ACHN (cell line): ENCODE measurements at places on chromosomes 5 and 9.
A peak's percentile ranks its signal among the peaks of the same experiment; 100 is the strongest.

- DNase-seq, result no peak
Observed at GRCh38 chr5:147169901-147170300, 64.9 kb upstream of the STK32A start.

DNA sequence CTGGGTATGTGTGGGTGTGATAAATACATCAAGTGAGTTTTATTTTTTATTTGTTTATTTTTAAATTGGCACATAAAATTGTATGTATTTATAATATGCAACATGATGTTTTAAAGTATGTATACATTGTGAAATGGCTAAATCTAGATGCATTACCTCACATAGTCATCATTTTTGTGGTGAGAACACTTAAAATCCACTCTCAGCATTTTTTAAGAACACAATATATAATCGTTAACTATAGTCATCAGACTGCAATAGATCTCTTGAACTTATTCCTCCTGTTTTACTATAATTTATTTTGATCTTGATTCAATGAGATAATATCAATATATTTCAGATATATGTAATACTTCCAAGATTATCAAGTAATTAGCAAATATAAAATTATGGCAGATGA, 93.9 kb upstream of the ALDH1A1 start:
- DNase-seq, result no peak

DNA sequence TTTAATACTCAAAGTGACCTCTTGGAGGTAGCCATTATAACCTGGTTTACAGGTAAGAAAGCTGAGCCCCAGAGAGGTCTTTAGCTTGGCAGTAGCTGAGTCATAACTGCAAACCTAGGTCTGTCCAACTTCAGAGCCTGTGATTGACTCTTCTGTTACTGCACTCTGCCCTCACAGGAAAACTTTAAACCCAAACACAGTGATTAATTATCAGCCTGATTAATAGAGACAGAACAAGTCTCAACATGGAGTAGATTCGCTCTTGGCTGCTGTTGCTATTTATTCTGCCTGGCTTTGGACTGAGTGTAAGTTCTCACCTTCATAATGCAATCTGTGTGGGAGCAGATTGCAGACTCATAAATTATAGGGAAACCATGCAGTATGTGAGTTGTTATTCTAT, 27.4 kb upstream of the TXN start:
- no peak for DNase-seq

DNA sequence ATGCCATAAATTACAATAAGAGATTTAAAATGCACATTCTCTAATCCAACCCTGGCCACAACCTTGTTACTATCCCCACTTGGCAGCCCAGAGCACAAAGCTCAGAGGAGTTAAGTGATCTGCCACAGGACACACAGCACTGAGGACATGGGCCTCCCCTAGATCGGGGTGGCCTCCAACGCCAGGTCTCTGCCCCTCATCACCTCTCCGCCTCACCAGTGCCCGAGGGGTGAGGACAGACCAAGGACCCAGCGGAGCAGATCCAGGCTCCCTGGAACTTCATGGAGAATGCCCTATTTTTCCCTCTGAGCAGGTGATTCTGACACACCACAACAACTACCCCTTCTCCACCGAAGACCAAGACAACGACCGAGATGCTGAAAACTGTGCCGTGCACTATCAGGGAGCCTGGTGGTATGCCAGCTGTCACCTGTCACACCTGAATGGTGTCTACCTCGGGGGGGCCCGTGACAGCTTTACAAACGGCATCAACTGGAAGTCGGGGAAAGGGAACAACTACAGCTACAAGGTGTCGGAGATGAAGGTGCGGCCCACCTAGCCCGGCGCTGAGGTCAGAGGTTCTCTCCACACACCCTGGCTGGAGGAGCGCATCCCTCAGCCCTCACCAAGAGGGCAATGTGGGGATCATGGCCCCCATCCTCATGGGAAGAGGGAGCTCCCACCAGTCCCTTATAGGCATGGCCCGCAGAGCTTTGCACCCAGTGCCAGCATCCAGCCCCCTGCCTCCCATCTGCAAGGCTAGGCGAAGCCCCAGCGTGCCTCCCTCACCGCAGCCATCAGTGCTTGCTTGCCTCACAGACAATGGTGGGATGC, 12.5 kb upstream of the FCN2 start:
- no peak for DNase-seq

DNA sequence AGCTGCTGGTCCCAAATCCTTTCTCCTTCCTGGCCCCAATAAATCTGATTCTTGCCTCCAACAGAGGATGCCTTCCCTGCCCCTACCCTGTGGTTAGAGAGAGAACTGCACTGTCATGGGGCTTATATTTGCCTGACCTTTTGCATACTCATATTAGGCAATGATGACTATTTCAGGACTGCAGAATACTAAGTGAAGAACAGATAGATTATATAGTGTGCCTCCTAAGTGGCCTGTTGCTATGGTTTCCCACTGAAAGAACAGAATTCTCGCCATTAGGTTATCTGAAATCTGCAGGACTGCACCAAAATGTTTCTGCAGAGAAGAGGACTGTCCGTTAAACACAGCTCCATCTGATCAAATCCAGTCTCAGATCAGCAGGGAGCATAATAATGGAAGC, 87.3 kb upstream of the CCNG1 start:
- DNase-seq, result no peak

- DNase-seq, result peak; percentile 3
Observed at GRCh38 chr5:131171276-131171810, 599 bp downstream of the LYRM7 start.

DNA sequence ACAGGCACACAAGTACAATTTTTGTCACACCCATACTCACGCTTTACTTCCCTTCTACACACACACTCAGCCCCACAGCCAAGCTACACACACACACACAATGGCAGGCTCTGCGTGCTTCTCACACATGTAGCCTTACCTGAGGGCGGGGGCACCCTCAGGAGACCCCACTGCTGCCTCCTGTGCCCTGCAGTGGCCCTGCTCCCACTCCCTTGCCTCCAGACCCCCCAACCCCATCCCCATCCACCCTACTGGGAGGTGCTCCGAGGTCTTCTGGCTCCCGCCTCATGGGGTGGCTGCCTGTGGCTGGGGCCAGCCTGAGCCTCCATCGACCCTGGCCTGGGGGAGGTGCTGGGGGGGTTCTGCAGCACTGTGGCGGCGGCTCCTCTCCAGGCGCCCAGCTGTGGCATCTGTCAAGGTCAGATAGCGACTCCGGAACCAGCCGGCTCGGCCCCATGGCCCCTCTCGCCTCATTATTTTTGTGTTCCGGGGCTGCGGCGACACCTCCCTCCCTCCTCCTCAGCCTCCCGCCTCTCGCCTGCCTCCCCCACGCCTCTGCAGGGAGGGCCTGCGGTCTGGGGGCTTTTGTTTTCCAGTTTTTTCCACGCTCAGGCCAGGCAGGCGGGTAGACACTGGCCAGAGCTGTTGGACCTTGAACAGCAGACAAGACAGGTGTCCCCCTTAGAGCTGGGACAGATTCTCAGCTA, 21.7 kb downstream of the CXXC5 start:
- DNase-seq, result no peak

- DNase-seq, result no peak
Observed at GRCh38 chr9:108053555-108054061, 564.0 kb upstream of the KLF4 start.

GRCh38 chr9:125125523-125125922, 17.8 kb downstream of the SCAI start:
- no peak for DNase-seq

- DNase-seq, result peak; percentile 93
Observed at GRCh38 chr5:6766604-6767093, 53.4 kb downstream of the TENT4A start.

GRCh38 chr9:36328798-36329411, 70.7 kb upstream of the GNE start:
- peak; percentile 70 for DNase-seq

- no peak for DNase-seq
Observed at GRCh38 chr5:78719504-78720219, 71.1 kb upstream of the LHFPL2 start.

GRCh38 chr5:160769301-160769700, 82.7 kb downstream of the ATP10B start:
- no peak for DNase-seq

DNA sequence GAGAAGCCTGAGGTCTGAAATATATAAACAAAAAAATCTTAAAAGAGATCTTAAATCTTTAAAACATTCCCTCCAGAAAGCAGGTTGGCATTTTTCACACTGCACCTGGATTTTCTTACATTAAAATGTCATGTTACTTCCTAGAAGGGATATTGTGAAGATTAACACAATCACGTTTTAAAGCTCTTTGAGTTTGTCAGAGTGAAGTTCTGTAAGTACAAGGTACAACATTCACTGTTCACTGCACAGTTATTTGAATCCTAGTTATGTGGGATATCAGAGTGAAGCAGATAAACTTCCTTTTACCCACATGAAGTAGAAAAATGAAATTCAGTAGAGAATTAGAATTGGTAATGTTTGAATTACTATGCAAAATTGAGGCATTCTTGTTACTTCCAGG, 353.6 kb upstream of the RGMB start:
- no peak for DNase-seq

GRCh38 chr5:43573058-43573457, 16.2 kb upstream of the PAIP1 start:
- no peak for DNase-seq

GRCh38 chr5:39570403-39571027, 145.7 kb upstream of the DAB2 start:
- DNase-seq, result peak; percentile 49

GRCh38 chr9:130140706-130141105, 31.5 kb upstream of the NCS1 start:
- no peak for DNase-seq

DNA sequence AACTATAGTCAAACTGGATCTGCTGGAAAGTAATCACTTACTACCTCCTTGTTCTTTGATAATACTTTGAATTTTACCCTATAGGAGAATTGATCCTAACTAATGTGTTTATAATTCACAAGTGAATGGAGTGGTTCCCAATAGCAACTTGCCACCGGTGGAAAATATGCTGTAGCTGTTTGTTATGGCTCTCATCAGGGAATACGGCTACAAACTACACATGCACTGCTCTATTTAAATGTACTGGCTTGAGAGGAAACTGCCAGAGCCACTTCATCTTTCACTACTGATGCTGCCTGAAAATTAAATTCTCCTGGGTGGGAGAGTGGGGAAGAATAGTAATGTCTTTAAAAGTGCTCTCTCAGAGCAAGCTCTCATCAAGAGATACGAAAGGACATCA, 448.5 kb upstream of the GRAMD2B start:
- DNase-seq, result no peak

GRCh38 chr9:16898464-16898863, 28.0 kb upstream of the BNC2 start:
- no peak for DNase-seq

DNA sequence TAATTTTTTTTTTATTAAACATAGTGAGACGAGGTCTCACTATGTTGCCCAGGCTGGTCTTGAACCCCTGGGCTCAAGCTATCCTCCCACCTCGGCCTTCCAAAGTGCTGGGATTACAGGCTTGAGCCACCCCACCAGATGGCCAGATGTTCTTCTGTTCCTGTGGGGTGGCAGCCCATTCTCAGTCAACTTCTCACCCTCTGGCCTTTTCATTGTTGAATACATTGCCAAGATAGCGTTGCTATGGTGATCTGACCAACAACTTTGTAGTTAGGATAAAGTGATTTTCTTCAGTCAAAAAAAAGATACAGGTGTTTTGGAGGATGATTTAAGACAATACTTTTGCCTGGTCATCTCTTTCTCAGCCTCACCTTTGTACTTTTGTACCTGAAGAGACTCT, 109.1 kb downstream of the EGFLAM start:
- DNase-seq, result no peak

DNA sequence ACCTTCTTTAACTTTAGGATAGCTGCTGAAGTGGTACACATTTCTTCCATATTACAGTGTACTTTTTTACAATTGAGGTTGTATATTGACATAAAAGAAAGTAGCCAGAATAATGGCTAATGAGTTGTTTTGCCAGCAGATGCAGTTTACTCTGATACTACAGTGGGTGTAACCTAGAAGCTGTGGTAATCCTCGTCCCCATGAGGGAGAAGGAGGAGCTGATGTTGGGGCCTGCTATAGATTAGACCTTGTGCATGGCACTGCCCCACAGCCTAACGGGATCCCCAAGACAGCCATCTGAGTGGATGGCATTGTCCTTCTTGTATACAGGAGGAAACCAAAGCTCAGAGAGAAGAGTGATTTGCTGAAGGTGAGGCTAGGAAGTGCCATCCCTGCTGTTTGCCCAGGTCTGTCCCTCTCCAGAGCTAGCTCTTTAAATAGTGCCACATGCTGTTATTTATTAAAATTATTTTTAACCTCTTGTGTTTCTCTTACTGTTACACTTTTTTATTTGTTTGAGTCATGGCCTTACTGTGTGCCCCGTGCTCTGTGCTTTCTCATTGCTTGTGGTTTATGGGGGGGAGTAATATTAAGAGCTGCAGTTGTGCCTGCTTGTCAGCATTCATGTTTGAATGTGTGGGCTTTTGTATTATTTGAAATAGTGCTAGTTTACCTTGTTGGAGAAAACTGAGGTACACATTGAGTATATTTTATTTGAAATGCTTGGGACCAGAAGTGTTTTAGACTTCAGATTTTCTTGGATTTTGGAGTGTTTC, 65.3 kb downstream of the ICE1 start:
- no peak for DNase-seq

DNA sequence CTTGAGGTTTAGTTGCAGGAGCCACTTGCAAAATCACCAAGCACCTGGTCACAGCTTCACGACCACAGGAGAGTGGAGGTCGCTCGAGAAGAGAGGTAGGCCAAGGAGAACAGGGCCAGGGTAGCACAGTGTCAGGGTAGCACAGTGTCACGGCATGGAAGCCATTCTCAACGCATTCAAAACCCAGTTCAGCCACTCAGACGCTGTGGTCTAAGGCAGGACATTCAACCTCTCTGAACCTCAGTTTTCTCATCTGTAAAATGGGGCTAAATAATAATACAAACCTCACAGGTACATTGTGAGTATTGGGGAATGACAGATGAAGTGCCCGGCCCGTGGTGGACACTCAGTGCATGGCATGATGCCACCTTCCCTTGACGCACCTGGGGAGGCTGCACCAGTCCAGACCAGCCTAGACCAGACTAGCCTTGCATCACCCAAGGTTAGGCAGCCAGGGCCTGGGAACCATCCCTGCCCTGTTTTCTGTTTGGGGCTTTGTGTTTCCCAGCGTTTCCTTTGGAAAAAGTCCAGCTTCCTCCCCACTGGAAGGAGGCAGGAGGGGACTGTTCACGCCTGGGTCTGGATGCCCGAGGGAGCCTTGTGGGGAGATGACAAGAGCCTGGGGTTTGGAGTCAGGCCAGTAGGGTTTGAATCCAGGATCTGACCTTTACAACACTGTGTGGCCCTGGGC, 7.8 kb upstream of the LMX1B start:
- DNase-seq, result no peak

DNA sequence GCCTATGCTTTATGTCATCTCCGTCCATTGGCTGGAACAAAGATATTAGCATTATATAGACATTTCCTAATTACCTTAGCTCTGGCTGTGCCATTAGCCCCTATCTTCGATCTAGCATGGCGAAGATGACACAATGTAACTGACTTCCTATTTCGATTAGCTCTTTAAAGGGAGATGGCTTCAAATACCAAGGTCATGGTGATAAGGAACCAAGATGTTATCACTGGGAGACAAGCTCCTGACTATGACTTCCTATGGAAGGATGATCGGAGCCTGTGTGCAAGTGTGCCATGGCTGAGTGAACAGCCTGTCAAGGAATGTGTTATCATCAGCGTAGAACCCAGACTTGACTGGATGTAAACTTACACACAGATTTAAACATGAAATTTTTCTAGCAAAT, 602.1 kb downstream of the PSAT1 start:
- DNase-seq, result no peak

- no peak for DNase-seq
Observed at GRCh38 chr9:133493845-133494540, 15.1 kb upstream of the SLC2A6 start.
